ENCODE measurements at places on chromosomes 7 and 10.

DNA sequence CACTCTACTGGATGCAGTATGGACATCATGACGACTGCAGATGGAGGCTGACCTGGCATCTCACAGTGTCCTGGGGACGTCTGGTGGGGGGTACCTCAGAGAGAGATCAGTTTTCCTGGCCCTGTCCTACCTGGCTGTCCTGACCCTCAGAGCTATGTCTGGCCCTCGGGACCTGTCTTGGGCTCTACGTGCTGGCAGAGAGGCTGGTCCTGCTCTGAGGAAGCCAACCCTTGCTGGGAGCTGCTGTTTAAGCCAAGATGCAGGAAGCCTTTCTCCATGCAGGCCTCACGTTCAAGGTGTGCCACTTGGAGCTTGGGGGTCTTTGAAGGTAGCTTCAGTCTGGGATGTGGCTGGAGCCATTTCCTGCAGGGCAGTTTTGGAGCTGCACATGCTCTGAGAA is 42.1 kb upstream of the CXCL12 start:
- no peak for DNase-seq

DNA sequence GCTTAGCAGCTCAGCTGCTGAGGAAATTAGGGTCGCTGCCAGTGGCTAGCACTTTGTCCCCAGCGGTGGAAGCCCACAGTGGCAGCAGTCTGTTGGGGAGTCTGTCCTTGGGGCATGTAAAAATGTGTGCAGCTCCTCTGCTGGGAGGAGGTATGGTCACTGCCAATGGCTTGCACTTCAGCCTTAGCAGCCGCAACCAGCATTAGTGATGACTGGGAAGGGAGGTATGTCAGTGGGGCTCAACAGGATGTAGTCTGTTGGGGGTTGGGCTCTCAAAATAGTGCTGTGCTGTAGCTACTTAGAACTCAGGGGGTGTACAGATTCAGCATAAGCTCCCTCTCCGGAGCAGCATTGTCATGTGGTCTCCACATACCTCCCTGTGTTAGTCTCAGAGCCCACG is 189.9 kb downstream of the ZEB1 start:
- DNase-seq: no peak

DNA sequence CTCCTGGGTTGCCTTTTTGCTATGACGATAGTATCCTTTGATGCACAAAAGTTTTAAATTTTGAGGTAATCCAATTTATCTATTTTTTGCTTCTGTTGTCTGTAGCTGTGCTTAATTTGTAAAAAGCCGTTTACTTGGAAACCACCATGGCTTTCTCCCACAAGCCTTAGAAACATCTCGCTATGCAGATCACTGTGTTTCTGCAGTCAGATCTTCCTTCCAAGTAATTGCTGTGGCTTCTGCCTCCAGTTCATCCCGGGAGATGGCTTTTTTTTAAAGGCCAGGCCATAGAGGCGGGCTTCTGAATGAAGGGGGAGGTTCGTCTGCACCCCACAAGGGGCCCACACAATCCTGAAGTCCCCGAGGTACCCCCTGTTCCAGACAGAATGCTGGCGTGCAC is 48.3 kb upstream of the OCM2 start:
- DNase-seq: no peak

DNA sequence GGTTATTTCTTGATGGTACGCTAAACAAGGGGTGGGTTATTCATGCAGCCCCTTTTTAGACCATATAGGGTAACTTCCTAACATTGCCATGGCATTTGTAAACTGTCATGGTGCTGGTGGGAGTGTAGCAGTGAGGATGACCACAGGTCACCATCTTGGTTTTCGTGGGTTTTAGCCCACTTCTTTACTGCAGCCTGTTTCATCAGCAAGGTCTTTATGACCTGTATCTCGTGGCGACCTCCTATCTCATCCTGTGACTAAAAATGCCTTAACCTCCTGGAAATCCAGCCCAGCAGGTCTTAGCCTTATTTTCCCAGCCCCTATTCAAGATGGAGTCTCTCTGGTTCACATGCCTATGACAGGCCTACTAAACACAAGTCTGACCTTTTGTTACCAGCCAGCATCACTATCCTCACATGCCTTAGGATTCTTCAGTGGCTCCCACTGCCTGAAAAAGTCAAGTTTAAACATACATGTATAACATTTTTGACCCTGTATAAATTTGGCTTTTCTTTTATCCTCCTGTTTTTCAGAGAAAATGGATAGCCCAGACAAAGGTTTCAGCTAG is 13.2 kb upstream of the COBL start:
- DNase-seq: no peak

GRCh38 chr10:84139126-84140035 is at the start of gene GHITM:
TSS of gene GHITM (plus strand) at chr10:84139509. CDS start at chr10:84141501, 1,992 bp downstream.
- peak; percentile 100 for DNase-seq

DNA sequence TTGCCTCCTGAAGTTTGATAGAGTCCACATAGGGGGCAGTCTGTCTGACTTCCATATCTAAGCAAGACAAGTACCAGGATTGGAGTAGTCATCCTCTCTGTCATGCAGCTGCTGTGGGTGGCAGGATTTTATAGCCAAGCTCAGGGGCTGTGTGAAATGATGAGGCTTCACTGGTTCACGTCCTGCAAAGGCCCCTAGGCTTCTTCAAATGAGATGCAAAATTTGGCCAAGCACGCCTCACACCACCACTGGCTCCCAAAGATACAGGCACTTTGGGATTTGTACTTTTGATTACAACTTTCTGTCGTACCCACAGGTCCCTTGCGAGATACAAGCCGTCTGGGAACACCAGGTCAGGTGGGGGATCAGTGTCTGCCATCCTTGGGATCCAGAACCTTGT is 67.1 kb downstream of the WDFY4 start:
- DNase-seq: no peak

- DNase-seq: no peak
Observed at GRCh38 chr10:119217991-119218490, 10.7 kb downstream of the GRK5 start.

DNA sequence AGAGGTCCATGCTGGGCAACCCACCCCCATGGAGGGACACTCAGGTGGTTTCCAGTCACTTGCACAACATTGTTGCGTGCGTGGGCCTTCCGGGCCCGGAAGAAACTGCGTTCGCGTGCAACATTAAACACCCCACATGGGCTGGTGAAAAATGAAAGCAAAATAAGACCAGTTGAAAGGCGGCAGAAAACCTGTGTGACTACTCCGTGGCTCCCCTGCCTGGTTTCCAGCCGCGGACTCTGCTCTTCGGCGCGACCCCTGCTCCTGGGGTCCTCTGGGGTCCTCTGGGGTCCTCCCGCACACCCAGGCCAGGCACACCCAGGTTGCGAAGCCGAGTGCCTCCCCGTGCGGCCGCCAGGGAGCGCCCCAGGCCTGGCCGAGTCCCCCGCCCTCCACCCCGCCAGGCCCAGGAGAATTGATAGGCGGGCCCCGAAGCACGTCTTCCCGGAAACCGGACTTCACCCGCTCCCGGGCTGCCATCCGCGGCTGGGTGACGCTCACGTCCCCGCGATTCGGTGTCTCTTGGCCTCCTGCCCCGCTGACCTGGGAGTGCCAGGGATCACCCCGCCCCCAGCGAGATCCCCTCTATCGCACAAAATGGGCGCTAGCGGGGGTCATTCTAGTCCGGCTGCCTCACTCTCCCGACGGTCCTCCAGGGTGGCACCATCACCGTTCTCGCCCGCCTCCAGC is 1.9 kb upstream of the SH2D4B start:
- peak; percentile 79 for DNase-seq

DNA sequence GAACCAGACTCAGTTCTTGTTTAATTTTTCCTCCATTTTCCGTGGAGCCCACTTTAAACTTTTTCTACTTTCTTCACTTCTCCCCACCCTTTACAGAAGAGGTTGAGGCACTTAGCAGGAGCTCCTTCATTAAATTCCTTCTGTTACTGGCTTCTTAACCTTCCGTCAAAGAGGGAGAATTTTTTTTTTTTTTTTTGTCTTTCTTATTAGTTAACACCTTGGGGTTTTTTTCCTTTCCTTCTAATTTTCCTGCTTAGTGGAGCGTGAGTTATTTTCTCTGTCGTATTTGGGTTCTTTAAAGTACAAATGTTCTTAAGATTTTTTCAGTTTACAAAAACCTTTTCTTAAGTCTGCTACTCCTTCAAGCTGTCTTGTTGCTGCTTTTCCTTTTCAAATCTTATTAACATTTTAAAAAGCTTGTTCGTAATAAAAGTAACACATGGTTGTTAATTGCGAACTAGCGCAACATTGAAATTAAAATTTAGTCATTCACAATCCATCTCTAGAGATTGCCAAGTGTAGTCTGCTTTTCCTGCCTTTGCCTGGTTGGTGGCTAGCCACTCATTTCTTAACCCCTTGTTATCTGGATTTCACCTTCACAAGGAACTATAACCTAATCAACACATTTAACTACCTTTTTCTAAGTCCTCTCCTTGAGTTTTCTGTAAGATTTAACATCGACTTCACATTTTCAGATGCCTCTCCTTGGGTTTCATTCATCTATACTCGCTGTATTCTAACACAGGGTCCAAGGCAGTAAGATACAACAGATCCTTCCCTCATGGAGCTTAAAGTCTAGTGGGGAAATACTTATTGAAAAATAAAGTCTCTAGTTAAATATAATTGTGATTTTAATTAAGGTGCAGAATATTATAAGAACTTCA is 2.0 kb downstream of the BMPR1A start:
- DNase-seq: no peak

DNA sequence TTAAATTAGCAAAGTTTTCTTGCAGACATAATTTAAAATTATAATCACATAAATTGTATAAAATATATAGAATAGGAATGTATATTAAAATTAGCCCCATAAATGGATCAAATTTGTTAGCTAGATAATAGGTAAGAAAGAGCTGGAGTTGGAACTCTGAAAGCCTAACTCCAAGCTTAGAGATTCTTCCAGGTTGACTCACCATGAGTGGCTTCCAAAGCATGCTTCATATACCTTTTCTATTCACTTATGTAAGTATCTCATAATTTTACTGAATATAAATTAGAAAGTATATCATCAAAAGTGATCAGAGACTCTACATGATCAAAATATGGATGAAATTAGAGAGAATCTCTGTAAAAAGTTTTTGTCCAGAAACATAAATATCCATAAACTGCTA is 320.7 kb upstream of the MAGI2 start:
- DNase-seq: no peak

DNA sequence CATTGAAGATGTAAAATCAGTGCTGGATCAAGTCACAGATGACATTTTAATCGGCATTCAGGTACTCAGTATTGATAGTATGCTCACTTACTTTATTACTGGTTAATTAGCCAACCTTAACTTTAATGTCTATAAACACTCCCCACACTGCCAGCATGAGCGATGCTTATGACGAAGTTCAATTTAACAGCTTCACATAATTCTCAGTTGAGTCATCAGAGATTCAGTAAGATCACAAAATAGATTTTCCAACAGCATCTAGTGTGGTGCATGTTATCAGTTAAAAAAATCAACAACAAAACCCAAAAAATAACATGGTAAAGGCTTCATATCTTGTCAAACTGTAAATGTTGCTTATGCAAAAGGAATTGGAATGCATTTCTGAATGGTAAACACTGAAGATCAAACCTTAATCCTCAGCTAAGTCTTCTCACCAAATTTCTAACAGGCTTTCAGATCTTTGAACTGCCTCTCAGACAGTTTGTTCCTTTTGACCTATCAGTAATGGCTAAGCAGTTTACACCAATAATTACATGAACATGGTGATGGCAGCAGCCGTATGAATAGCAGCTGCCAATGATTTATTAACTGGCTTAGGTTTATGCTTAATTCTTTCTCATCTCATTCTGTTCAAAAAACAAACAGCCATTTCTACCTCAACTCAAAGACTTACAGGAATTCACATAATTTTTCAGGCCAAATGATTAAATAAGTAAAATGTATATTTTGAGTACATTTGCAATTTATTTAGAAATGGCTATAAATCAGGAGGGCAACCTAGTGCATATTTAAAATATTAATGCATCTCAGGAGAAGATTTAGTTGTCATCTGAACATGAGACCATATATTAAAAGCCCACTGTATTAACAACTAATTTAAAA is 98.5 kb downstream of the CABCOCO1 start:
- no peak for DNase-seq

GRCh38 chr7:97357459-97357858 is 240.0 kb downstream of the SDHAF3 start:
- no peak for DNase-seq

GRCh38 chr10:9834434-9834833 is 1183.2 kb upstream of the CELF2 start:
- DNase-seq: no peak

- no peak for DNase-seq
Observed at GRCh38 chr10:117900280-117900679, 146.5 kb downstream of the RAB11FIP2 start.

- no peak for DNase-seq
Observed at GRCh38 chr7:25877802-25878789, 273.9 kb upstream of the NFE2L3 start.

GRCh38 chr7:20858951-20859350 is 72.3 kb upstream of the SP8 start:
- DNase-seq: no peak
